ENCODE measurements at places on chromosomes 6 and 20.

- no peak for DNase-seq
Measured at GRCh38 chr20:6055981-6056569, 2.2 kb upstream of the LRRN4 start.

GRCh38 chr20:6630514-6630913 lies 137.0 kb upstream of the BMP2 start:
- no peak for DNase-seq

DNA sequence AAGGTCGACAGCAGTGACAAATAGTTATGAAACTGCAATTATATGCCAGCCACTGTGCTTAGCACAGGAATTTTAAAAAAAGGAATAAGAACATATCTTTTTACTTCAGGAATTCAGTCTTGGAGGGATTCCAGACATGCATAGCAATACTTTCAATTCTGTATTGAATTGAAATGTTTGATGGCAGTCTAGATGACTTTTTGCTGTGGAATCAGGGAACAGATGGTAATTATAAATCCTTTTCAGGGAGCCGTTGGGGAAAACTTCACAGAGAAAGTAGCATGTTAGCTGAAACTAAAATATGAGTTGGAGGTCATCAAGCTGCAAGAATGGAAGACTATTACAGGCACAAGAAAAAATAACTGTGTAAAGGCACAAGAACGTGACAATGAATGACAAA lies 74.8 kb downstream of the IMPG1 start:
- DNase-seq, result no peak

GRCh38 chr6:82484737-82485626 lies 121.4 kb downstream of the TPBG start:
- DNase-seq, result no peak

DNA sequence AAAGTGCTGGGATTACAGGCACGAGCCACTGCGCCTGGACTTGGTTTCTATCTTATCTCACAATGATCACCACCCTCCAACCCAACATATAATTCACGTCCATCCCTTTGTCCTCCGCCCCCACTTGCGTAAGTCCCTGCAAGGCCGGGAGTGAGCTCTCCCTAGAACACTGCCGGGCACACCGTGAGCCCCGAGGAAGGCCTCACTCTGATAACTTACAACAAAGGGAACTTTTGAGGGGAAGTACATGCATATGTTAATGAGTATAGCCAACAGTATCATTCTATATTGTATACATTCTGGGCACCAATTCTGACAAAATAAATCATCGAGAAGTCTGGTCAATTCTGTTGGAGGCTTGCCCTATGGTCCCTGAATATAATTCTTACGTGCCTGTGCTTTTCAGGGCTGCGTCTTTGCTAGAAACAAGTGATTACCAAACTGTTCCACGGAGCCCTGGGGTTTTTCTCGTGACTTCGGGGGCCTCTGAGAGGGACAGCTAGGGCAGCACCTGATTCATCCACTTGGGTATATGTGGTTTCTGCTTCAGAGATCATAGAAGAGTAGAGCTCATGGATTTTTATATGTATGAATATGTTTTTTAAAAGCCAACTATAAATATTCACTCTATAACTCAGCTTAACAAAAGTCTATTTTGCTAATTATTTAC lies 469.8 kb upstream of the AGPAT4 start:
- no peak for DNase-seq

DNA sequence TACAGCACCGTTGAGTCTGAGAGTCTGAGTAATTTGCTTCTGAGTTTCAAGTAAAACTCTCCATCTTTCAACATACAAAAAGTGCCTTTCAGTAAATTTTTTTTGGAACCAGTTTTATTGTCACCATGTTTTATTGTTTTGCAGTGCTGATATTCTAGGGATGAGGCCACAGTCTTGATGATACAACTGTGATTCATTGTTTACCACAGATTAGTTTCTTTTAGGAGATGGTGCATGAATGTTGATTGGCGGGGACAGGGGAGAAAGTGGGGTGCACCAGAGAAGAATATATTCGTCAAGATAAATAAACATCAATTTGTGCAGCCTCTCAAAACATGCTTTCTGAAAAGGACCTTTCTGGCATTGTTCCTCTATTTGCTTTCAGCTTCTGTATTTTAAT lies 109.0 kb downstream of the MCHR2 start:
- no peak for DNase-seq

All from cerebellar nuclear complex (tissue), 1 donor.